ENCODE measurements at places on chromosomes 7 and 10. TPM values are rescaled to one million over a fixed set of nuclear protein-coding genes. Genes with fewer than 3 reads are reported as not detected.

GRCh38 chr7:26428571-26428970 is 136.9 kb downstream of the SNX10 start:
- no peak for DNase-seq

- no peak for DNase-seq
These were observed 3.5 kb upstream of the MYL10 start for GRCh38 chr7:101632641-101633040.

DNA sequence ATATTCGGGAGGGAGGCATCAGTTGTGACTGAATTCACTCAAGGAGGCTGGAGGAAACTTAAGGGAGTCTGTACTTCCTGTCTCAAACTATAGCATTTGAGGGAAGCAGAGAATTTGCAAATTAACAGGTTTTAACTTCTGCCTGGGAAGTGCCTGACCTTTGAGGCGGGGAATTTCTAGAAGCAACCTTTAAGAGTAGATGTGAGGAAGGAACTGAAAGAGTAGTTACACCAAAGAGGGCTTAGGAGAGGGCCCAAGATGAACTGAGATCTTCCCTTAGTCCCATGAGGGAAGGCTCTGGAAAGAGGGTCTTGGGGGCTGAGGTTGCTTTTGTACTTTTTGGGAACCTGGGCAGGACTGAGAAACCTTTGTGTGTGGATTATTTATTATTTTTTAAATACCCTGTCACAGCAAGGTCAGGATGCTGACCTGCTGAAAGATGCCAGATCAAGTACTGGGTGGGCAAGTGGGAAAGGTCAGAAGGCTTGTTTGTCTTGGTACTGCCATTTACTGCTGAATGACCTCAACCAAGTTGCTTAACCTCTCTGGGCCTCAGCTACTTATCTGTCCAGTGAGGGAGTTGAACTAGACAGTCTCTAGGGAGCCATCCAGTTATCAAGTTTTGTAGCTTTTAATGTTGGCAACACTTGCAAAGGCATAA is 2.4 kb downstream of the GPR158 start:
- no peak for DNase-seq

DNA sequence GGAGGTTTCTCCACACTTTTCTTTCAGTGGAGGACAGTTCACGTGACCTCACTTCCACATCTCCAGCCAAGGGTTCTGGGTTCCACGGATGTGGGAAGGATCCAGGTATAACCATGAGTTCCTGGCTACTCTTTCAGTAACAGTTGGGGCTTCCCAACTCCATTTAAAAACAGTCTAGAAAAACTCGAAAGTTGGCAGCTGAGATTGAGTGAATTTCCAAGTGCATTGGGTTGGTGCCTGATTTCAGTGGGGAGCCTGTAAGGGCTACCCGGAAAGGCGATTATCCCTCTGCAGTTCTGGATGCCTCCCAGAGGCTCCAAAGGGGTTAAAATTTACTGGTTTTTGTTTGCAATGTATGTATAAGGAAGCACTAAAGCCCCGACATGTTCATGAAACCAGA is 24.3 kb downstream of the LHFPL3 start:
- DNase-seq, result no peak

GRCh38 chr7:70457883-70458680 is 673.9 kb upstream of the GALNT17 start:
- DNase-seq, result peak; percentile 73

- no peak for DNase-seq
These were observed 563.6 kb downstream of the SUGCT start for GRCh38 chr7:40698214-40698920.

DNA sequence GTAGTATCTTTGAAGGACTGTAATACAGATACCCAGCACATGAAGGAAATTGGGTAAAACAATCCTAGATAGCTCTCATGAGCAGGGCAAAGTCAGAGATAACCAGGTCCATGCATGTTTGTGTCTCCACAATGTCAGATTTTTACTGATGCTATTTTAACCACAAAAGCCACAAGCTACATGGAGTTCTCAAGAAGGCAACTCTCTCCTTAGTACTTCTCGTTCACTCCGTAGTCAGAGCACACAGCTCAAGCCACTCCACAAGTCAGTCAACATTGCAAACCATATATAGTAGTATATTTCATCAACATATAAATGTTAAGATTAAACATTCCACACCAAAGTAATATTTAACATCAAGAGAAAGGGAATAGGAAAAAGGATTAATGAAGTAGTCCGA is 98.0 kb upstream of the PIK3CG start:
- DNase-seq, result no peak

- DNase-seq, result no peak
These were observed 239.6 kb downstream of the TWIST1 start for GRCh38 chr7:18877874-18878273.

Gene PLCE1
- 8.9 TPM for total RNA-seq

Gene IFT22
- total RNA-seq, result 44.7 TPM

Gene PRSS37
- total RNA-seq, result not detected

Data from lung (tissue), 17 donors.